CD4-positive, alpha-beta T cell treated with Interleukin-2 at 100 ng/mL for 4 hours (primary cell): ENCODE measurements at places on chromosomes 2 and 18.

DNA sequence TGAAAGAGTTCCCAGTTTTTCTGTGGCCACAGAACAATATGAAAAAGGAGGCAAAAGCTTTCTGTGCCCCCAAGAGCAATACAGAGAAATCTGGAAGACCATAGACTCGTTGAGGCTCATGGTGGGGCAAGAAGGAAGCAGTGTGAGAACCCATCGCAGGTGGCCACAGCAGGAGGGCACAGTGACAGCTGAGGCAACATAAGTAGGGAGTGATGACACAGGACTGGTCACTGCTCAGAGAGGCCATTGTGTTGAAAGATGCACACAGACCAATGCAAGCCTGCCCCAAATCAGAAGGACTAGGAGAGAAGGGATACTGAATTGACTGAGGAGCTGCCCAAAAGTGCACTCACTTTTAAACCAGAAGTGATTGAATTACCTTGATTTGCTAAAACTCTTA is 483.6 kb downstream of the EPHA4 start:
- DNase-seq: no peak

- no peak for DNase-seq
These were observed 893.9 kb upstream of the ACVR2A start for GRCh38 chr2:146950911-146951310.

- no peak for DNase-seq
These were observed 100.9 kb downstream of the AP1S3 start for GRCh38 chr2:223736488-223736887.

DNA sequence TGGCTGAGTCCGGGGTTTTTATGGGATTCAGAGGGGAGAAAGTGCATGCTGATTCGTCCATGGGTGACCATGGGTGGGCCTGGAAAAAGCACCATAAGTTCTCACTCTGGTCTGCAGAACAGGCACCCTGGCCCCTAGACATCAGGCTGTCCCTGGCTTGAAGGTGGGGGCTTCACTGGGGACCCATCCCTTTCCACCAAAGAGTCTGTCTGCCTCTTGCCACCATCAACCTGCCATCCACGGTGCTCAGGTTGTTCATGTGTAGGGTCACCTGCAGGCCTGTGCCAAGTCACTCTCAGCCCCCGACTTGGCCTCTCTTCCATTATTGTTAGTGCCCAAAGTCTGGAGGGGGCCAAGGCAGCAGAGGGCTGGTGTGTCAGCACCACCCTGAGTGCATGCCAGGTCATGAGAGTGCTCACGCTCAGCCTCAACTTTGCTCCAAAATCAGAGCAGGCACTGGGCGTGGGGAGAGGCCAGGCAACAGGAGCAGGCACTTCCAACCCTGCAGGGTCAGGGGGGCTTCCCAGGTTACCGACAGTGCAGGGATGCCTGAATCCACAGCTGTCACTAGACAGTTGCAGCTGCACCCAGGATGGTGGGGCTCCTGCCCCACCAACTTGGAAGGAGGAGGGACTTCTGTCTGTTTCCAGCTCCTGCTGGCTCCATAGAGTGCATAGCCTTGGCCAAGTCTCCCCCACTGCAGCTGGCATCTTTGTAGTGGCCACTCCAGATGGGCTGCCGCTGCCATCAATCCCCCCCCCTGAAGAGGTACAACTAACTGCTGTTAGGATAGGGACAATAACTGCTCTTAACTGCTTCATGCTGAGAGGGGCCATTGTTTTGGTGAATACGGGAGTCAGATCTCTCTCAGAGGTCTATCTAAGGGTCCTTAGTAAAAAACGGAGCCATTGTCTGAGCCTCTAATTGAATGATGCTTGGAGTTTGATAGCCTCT is 209.3 kb downstream of the AKAIN1 start:
- no peak for DNase-seq

DNA sequence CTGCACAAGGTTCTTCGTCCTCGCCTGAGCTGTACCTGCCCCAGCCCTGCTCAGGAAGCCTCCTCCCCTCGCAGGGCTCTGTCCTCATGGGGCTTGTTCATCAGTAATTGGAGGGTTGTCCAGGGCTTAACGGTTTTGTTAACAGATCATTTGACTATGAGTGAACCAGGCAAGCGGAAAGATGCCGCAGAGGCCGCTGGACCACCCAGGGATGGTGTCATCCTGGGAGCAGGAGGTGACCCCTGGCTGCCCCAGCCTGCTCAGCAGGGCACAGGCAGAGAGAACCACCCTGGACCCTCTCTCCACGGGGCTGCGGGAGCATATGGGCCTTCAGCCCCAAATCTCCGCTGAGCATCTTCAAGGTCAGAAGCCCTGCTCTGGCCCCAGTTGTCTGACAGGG is 264.3 kb downstream of the KLHL29 start:
- no peak for DNase-seq

DNA sequence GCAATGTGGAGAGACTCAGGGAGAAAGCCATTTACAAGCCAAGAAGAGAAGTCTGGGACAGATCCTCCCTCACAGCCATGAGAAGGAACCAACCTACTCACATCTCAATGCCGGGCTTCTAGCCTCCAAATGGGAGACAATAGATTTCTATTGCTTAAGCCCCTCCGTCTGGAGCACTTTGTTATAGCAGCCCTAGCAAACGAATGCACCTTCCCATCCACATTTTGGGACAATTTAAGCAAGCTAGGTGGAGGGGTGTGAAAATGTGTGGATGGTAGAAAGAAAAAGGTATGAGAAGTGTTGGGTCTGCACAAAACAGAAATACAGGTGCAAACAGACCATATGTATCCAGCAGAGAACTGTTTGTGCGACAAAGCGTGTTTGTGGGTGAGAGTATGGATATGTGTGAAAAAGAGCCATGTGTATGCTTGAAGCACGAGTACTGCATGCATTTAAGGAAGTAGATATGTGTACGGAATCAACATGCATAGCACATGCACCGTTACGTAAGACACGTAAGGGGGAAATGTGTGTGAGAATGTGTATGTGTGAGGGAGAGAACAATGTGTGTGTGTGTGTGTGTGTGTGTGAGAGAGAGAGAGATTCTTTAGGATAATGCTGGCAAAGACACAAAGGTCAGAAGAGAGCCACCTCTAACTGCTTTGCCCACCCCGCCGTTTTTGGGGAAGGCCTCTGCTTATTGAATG is 13.1 kb upstream of the E2F6 start:
- DNase-seq: no peak

- no peak for DNase-seq
These were observed 40.9 kb upstream of the ALKAL2 start for GRCh38 chr2:328761-329160.

DNA sequence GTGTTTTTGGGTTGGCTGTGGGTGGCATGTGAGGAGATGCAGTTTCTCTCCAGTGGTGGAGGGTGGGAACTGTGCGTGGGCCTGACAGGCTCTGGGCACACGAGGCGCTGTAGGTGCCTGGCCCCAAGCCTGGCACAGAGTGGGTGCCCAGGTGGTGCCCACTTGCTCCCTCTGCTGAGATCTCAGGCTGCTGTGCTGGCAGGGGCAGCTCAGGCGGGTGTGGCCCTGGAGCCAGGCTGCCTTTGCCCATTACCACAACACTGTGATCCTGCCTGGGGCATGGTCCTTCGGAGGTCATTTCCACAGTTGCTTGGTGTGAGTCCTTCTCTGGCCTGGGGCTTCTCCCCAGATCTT is 20.4 kb downstream of the TSHZ1 start:
- no peak for DNase-seq

- no peak for DNase-seq
These were observed 105.2 kb downstream of the LYPD6B start for GRCh38 chr2:149143734-149144133.

DNA sequence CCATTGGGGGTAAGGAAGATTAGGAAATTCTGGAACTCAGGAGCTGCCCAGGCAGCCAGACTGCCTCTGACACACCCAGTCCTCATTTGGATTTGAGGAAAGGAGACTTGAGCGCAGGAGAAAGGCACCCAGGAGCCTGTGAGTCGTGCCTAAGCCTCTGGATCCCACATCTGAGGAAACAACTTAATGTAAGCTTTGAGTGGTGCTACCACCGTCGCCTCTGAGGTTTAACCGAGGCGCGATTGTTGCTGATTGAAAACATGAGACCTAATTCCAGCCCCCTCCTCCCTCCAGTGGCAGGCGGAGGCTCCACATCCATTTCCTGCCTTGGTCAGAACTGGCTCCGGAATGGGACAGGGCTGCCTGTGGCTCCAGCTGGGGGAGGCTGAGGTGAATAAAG is 176.7 kb upstream of the PKDCC start:
- DNase-seq: no peak

DNA sequence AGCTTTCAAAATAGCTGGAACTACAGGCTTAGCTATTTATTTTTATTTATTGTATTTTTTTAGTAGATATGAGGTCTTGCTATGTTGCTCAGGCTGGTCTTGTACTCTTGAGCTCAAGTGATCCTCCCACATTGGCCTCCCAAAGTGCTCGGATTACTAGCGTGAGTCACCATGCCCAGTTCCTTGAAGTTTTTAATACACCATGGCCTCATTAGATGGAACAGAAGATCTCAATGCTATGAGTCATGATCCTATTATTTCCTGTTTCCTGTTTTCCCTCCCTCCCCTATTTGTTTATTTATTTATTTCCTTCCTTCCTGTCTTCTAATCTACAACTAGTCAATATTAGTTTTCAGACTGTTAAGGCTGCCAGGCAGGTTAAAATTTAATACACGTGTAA is 309.0 kb downstream of the CMPK2 start:
- DNase-seq: no peak

DNA sequence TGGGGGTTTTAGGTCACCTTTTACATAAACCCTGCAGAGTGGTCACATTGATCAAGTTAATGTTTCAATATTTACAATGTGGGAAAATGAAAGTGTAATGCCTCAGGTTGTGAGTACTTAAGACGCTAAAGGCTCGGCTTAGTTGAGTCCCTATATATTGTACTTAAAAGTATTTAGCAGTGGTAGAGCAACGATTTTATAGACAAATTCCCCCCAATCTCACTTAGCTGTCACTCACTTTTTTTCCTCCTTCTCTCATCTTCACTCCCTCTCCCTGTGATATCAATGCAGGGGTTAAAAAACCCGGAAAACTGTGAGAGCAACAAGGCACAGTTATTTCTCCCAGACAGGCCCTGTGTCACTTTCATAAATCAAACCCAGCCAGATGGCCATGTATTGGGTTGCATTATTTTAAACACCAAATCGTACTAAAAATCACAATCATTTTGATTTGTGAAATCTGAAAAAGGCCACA is 5.4 kb downstream of the POU3F3 start:
- no peak for DNase-seq

- no peak for DNase-seq
These were observed 129.0 kb upstream of the ZFP36L2 start for GRCh38 chr2:43355399-43355798.

DNA sequence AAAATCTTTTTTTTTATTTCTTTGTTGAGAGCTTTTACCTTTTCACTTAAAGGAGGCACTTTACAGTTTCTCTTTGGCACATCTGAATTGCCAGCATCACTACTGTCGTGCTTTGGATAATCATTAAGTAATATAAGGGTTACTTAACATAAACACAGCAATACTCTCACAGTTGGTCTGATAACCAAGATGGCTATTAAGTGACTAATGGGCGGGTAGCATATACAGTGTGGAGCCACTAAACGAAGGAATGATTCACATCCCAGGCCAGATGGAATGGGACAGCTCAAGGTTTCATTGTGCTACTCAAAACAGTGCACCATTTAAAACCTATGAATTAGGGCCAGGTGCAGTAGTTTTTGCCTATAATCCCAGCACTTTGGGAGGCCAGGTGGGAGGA is 28.1 kb downstream of the USP37 start:
- DNase-seq: no peak

- no peak for DNase-seq
These were observed 38.9 kb downstream of the ADCY3 start for GRCh38 chr2:24881158-24881557.

GRCh38 chr2:201888426-201888800 is 82.1 kb downstream of the CDK15 start:
- no peak for DNase-seq

DNA sequence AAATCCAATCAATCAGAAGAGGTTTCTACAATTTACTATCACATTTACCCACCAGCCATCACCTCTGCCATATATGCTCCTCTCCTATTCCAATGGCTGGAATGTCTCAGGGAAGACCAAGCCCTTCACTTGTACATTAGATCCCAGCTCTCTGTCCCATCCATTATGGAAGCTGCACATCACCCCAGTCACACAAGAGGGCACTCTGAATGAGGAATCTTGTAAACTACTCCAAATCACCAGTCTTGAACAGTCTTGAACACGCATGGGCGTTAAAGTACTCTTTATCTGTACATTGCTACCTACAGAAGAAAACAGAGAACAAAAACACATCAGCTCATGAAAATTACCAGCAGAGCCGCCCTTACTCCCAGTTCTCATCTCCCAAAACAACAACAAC is 38.7 kb downstream of the ZC3H8 start:
- DNase-seq: no peak

- no peak for DNase-seq
These were observed 426.2 kb upstream of the MEX3C start for GRCh38 chr18:51623653-51624052.

- no peak for DNase-seq
These were observed 28.0 kb upstream of the PPP1R1C start for GRCh38 chr2:181957668-181958067.

- DNase-seq: no peak
These were observed 48.5 kb downstream of the HS6ST1 start for GRCh38 chr2:128269990-128270671.

GRCh38 chr18:68220458-68220857 is 494.4 kb downstream of the TMX3 start:
- no peak for DNase-seq

GRCh38 chr2:192247456-192247855 is 52.7 kb upstream of the TMEFF2 start:
- DNase-seq: no peak

DNA sequence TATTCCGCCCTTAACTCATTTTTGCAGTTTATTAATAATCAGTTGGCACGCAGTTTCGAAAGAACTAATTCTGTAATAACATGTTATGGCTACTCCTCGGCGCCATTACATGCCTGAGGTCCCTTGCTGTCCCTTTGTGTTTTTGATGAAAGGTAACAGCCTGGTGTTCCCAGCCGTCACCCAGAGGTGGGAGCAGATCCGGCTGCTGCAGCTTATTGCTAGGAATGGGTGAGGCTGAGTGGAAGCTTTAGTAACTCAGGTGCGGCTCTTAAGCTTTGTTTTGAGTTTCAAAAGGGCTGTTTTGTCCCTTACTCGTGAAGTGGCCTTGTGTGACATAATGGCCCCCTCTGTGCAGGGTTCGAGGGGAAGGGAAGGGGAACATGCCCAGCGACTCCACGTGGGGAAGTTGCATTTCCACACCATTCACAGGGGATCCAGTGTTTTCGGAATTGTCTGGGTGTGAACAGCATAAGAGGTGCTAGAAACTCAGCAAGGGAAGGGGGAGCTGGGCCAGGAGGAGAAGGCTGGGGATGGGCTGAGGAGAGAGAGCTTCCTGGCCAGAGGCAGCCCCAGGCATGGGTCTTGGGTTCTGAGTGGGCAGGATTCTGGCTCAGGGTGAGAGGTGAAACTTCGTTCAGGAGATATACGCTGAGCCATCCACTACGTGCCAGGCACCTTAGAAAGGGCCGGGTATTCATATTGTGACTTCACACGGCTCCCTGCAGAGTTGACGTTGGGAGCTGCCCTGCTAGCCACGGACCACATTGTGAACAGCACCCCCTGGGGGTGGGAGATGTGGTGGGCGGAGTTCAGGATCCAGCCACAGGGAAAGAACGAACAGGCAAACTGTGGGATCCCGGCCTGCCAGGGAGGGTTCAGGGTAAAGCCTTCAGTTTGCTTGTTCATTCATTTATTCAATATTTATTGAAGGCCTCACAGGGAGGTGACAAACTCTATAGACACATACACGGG is 84.4 kb downstream of the TGOLN2 start:
- DNase-seq: no peak

- peak; percentile 1 for DNase-seq
These were observed 1.1 kb upstream of the RNU4ATAC start for GRCh38 chr2:121529439-121530211.
